ENCODE measurements at places on chromosomes 3 and 15.

DNA sequence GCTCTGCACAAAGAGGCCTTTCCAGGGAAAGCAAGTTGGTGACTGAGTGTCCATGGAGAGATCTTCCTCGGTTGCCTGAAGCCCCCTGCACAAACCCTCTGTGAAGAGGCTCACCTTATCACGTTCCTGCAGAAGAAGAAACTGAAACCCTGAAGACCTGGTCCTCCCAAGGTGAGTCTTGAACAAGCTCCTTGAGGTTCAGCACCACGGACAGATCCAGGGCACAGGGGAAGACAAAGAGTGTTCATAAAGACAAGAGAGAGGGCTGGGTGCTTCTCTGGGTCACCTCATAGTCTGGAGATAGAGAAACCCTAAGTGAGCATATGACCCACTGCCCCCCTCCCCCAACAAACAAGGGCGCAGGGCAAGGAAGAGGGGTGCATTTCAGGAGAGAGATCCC is 21.7 kb upstream of the TBC1D21 start:
- no peak for DNase-seq

DNA sequence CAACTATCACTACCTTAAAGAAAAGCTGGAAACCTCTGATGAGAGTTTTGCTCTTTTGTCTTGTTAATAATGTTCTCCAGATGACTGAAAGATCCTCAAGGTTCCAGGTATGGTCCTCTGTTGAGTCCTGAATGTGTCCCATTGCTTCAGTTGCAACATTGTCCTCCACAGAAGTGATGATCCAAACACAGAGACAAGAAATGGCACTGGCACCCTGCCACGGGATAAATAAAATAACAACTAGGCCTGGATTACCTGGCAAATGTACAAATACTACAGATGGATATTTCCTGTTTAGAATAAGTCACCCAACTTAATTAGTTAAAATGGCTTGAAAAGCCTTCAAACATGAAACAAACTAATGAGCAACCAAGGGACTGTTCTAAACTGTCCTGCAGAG is 58.3 kb downstream of the EIF3J start:
- DNase-seq = no peak

- no peak for DNase-seq
These were observed 189.1 kb upstream of the CADPS start for GRCh38 chr3:63064209-63064755.

GRCh38 chr15:31214864-31215489 is 111.7 kb upstream of the KLF13 start:
- DNase-seq = peak; percentile 13

DNA sequence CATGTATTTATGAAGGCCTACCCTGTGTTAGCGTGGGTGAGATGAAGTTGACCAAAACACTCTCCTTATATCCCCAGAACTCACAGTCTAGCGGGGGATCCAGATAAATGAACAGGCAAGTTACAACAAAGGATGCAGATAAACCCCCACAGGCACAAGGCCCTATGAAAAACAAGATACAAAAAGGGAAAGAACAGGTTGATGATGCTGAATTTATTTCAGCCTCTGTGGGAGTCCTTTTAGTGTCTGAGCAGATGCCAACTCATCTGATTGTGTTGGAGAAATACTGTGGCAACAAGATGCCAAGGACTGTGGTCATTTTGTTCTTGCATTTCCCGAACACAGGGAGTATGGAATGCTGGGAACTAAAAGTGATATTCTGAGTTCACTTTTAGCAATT is 300.0 kb downstream of the CHST2 start:
- no peak for DNase-seq

GRCh38 chr15:41945221-41945620 is 27.1 kb downstream of the EHD4 start:
- no peak for DNase-seq

DNA sequence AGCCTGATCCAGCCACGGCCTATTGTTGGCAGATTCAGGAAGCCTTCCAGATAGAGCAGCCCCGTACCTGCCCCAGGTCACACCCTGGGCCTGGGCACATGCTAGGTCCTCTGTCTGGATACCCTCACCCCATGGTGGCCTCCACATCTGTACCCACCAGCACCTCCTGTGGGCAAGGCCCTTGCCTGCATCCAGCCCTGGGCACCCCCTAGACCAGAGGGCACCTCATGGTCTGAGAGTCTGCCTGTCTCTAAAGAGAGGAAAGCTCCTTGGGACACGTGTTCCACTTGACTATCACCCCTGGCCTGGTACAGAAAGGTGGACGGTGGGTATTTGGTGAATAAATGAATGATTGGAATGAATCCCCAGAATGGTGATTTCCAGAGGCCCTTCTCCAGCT is 8.9 kb upstream of the COMMD4 start:
- no peak for DNase-seq

DNA sequence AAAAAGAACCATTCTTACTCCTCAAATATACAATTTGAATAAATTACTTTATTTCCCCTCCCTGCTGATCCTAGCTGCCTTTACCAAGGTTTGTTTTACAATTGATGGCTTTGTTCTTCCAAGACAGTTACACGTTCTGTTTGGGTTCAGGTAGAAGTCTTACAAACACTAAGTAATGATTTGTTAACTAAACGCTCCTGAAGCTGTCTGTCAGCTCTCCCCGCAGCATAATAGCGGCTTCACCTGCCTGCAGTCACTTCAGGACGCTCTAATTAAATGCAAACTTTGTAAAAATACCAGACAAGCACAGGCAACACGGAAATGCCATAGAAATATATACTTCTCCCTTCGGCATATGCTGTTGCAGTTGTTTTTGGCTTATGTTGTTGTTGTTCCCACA is 176.4 kb upstream of the MDFIC2 start:
- DNase-seq = no peak

GRCh38 chr3:69647081-69647480 is 92.2 kb upstream of the MITF start:
- no peak for DNase-seq

DNA sequence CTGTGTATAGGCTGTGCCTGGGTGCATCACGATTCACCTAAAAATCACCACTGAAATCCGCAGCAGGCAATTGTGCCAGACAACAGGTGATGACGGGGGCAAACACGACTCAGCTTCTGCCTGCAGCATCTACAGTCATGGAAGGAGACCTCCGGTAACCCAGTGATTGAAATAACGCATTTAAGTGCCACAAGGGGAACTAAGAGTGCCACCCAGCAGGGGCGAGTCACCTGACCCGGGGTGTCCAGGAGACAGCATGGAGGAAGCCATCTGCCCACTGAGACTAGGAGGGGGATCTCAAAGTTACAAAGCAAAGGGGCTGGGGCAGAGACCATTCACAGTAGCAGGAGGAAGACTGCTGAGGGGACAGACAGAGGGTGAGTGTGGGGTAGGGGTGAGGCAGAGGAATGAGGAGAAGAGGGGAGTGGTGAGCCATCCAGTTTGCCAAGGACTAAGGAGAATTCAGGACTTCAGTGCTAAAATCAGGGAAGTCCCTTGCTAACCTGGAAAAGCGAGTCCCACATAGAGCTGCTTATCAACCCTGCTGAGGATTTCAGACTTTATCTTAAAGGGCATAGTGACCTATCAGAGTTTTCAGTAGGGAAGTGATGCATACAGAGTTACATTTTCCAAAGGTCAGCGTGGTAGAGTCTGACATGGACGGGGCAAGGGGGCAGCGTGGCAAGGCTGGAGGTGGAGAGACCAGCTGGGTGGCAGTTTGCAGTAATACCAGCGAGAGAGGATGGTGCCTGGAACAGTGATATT is 256.7 kb upstream of the HES1 start:
- no peak for DNase-seq

- no peak for DNase-seq
These were observed 1070.5 kb downstream of the SI start for GRCh38 chr3:164007765-164008164.

DNA sequence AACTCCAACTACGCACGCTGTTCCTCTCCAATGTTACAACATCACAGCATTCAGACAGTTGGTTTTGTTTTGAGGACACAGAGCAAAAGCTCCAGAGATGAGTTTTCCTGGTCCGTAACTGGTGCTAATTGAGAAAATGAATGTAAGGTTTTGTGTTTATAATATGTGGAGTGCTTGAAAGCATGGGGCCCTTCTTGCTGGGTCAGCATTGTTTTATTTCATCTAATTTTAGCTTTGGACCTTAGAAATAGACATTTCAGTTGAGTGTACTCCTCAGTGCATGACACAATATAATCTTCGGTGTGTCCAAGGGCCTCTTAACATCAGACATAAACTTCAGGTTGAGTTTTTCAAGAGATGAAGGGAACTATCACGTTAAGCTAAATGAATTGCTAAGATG is 37.1 kb downstream of the ANAPC13 start:
- DNase-seq = no peak

DNA sequence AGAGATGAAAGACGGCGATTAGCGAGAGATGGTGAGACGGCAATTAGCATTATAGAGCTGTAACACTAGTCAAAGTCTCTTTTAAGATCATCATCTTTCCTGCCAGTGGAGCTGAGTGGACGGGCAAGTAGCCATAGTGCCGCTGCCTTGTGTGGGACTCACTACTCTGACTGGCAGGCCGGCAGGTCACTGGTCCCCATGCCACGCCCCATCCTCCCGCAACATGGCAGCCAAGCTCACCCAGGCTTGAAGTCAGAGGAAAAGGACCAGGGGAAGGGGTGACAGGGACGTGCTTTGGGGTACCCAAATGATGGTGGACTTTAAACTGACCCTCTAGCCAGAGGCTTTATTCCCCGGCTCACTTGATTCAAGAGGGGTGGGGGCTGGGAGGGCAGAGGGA is 44.6 kb upstream of the COL6A5 start:
- no peak for DNase-seq

DNA sequence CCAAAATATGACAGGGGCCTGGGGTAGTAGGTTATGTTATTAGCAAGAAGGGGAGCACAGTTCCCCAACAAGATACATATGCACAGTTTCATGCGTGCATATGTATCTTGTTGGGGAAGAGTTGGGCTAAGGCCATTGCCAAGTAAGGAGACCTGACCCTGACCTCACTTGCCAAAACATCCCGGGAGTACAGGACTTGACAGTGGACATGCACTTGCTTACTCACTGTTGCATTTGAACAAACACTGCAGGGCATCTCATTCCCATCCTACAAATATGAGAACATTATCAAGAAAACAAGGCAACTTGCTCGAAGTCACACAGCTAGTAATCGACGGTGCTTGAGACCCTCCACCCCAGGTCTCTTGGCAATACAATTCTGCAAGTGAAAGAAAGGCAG is 4.8 kb upstream of the CAMP start:
- no peak for DNase-seq

GRCh38 chr3:109679664-109680063 is 342.3 kb upstream of the DPPA4 start:
- no peak for DNase-seq

Measured in cerebellar nuclear complex (tissue), 1 donor.